ENCODE measurements at places on chromosomes 3 and 15.

DNA sequence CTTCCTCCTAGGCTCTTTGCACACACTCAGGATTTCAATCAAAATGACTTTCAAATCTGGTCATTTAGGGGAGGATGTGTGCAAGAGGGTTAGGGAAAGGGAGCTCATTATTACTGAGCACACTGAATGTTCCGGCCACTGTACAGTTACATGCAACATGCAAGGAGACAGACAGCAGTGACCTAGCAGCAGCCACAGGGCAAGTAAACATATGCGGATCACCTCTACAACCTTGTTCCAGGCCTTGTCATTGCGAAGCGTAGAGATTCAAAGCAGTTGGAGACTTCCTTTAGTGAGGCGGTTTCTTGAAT, 837.6 kb downstream of the AGBL1 start:
- DNase-seq: no peak

DNA sequence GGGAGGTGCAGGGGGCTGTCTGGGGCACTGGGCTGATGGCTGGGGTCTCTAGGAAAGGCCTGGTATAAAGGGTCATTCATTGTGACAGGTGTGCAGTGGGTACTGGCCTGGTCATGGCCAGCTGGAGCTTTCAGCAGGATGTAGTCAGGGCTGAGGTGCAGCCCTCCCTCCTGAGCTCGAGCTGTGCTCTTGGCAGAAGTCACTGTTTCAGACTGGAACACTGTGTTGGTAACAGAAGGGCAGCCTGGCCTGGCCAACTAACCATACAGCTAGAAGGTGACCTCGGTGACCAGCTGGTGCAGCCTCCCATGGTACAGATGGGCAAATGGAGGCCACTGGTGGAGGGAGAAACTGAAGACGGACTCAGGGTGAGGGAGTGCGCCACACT, 34.4 kb upstream of the LCTL start:
- no peak for DNase-seq

DNA sequence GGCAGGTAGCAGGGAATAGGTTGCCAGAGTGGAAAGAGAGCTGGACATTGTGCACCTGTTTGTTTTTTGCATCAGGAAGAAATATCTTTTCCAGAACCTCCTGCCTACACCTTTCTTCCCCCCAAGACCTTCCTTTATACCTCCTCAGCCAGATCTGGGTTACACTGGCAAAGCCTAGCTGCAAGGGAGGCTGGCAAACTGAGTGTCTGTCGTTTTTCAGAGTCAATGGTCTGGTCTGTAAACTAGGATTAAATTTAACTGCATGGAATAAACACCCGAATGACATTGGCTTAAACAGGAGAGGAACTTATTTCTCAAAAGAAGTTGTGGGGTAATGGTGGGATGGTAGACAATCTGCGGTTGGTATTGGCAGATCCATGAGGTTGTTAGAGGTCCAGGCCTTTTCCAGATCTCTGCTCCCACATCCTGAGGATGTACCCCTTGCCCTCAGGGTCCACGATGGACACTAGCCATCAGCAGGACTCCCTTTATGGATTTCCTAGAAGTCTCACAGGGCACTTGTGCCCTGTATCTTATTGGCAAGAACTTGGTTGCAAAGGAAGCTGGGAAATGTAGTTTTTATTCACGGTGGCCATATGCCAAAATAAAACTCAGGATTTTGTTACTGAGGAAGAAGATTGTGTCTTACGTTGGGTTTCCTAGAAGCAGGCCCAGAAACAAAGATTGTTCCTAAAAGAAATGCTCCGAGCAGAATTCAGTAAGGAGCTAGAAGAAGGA, 3.2 kb upstream of the RARRES1 start:
- DNase-seq: no peak

GRCh38 chr3:127700406-127700805, 27.7 kb downstream of the ABTB1 start:
- DNase-seq: no peak

GRCh38 chr3:165404357-165405027, 208.3 kb upstream of the SLITRK3 start:
- DNase-seq: no peak

GRCh38 chr3:17074559-17074958, 189.8 kb downstream of the PLCL2 start:
- no peak for DNase-seq

GRCh38 chr3:72634128-72634527, 214.1 kb downstream of the SHQ1 start:
- no peak for DNase-seq

GRCh38 chr15:60804986-60805949, 326.3 kb upstream of the ICE2 start:
- DNase-seq: no peak

DNA sequence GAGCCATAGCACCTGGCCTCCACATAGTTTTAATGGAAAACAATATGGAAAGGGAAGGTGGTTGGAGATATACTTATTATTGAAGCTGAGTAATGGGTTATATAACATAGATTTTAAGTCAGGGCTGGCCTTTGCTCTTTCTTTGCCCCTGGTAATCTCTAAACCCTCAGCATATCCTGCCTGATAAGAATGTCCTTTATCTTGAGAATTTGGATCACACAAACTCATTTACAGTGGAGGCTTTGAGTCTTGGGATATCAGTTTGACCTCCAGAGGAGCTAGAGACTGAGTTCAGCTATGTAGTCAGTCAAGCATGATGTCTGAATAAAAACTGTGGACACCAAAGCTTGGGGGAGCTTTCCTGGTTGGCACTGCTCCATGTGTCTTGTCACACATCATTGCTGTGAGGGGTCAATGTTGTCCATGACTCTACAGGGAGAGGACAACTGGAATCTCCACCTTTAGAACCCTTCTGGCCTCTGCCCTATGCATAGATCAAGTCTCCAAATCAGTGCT, 9.0 kb upstream of the C3orf33 start:
- DNase-seq: no peak

DNA sequence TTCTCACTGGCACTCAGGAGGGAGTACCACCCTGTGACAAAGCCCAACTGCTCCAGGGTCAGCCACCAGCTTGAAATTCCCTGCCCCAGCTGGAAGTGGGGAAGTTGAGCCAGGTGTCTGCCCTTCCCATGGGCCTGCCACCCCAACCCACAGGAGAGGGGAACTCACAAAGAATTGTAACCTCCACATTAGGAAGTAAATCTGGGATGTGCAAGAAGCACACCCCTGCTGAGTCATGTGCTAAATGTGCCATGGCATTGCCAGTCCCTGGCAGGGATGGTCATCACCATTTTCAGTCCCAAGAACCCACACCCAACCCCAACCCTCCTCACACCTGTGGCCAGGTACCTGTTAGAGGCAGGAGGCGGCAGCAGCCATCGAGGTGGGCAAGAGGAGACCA, 165.2 kb upstream of the THBS1 start:
- no peak for DNase-seq

DNA sequence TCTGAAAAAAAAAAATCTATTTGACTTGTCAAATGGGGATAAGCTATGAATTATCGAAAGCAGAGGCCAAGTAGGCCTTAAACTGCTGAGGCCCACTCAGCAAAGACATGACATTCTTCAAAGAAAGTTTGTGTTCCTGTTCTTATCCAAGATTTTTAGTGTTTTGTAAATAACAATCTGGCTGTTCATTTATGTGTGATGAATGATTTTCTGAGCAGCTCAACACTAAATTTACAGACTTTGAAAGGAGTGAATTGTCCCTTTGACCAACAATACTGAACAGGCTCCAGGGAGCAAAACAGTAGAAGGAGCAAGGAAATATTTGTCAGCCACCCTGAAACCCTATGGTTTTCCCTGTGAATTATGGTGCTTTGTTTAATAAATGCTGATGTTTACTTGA, 512.6 kb upstream of the NAALADL2 start:
- DNase-seq: no peak

DNA sequence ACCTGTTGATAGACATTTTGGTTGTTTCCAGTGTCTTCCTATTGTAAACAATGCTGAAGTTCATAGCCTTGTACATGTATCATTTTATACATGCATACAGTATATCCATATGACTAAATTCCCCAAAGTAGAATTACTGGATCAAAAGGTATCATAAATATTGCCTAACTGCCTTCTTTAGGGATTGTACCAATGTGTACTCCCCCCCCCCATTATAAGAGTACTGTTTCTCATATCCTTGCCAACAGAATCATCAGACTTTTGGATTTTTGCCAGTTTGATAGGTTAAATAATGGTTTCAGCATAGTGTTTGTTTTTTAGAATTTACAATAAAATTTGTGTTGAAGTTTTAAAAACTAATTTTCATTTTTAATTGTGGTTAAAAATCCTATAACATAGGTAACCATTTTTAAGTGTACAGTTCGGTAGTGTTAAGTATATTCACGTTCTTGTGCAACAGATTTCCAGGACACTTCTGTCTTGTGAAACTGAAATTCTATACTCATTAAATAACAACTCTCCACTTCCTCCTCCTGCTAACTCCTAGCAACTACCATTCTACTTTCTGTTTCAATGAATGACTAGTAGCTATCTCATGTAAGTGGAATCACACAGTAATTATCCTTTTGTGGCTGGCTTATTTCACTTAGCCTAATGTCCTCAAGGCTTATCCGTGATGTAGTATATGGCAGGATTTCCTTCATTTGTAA, 30.8 kb upstream of the MAP3K13 start:
- no peak for DNase-seq

DNA sequence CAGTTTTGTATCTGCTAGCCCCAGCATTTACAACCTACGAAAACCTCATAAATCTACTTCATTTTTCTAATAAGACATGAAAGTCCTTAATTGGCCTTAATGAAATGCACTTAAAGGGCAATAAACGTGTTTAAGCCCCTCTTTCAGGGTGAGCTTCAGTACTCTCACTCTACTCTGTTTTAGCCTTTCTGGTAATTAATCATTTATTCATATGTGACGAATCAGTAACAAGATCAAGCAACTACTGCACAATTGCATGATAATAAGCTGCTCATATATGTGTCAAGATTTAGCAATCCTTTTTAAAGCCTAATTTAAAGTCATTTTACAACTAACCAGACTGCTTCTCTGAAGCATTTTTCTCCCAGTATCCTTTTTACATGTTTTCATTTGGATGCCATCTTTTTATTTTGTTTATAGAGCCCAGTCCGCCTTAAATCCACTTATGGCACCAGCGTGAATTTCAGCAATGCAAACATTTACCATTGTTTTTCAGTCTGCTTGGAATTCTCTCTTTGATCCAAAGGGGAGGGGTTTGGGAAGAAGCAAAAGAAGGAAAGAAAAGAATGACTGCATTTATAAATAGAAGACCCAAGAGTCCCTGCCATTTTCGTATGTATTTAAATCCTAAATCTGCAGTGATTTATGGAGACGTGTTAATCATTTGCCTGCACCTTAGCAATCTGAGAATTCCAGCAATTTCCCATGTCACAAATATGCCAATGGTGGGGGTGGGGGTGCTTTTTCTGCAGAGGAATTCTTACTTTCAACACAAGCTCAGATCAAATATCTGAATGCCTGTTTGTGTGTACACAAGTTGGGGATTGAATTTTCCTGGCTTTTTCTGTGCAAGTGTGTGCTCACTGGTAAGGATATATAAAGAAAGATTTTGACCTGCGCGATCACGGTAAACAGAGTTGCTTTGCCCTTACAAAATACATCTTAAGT, 230.8 kb upstream of the TBC1D5 start:
- DNase-seq: no peak

- no peak for DNase-seq
These were observed 219.7 kb upstream of the SETMAR start for GRCh38 chr3:4083225-4084015.

DNA sequence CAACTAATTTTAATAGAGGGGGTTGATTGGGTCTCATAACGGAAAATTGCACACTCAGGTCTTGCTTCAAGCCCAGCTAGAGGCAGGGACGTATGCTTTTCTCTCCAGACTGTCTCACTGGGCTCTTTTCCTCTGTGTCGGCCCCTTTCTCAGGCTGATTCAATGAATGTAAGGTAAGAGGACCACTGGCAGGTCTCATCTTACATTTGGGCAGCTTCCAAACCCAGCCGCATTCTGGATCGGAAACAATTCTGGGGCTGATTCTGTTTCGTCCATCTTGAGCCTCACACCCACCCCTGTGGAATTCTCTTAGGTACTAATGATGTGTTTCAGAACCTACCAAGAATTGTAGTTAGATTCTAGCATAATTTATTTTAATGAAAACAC, 40.7 kb downstream of the TMEM212 start:
- no peak for DNase-seq

- no peak for DNase-seq
These were observed 24.7 kb downstream of the XPC start for GRCh38 chr3:14153663-14154062.

All from D341Med (cell line).